ENCODE measurements at places on chromosomes 11 and 22.

DNA sequence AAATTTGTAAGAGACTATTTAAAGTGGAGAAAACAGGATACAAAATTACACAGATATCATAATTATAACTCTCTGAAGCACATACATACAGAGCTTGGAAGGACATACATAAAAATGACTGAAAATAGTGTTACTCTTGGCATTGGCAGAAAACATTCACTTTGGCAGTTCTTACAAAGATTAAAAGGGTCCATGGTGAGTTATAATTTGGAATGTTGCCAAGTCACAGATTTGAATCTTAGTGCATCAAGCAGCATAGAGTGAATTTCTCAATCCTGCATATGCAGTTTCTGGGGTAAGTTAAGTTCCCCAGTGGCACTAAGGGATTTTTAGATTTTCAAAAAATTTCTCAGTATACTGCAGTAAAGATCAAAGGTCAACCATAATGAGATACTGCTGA lies 115.9 kb downstream of the CCDC81 start:
- no peak for DNase-seq

- DNase-seq = no peak
Observed at GRCh38 chr11:75158696-75159150, 7.8 kb downstream of the SLCO2B1 start.

DNA sequence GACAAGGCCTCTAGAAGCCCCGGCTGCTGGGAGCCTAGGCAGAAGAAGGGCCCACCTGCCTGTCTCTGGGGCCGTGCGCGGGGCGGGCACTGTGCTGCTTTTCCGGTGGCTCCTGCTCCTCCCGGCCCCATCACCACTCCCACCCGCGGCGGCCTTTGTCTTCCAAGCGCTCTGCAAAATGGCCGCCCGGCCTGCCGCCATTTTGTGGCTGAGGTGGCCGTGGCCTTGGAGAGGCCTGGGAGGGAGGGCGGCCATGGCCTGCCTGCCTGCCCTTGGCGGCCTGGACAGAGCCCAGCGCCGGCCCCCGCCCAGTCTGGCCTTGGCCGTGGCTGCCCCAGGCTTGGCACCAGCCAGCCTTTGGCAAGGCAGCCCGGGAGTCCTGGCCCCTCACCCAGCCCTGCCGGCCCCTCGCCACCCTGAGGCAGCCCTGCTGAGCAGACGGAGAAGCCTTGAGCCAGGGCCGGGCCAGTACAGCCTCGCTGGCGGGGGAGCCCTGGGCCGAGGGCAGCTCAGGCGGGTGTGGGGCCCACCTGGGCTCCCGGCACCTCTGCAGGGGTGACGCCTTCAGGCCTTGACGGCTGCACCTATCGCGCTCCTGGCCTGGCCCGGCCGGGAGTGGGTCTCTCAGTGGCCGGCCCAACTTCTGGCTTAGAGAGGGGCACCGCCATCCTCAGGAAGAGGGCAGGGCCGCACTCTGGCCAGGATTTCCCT lies 46.0 kb upstream of the PPARA start:
- DNase-seq = no peak

DNA sequence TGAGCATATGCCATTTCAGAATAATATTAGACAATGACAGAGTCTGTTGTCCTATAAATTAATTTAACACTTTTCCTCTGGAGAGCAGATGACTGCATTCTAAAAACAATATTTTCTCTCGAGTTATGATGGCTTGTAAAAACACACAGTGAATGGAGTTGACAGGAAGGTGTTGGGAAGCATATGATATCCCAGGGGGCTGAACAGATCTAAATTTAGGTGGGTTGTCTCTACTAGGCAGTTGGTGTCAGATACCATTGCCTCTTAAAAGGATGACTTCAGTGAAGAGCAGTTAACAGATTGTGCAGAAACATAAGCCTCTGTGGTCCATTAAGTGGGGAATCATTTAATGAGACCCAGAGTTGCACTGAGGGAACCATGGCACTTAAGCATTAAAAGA lies 30.7 kb downstream of the SVIP start:
- DNase-seq = no peak

DNA sequence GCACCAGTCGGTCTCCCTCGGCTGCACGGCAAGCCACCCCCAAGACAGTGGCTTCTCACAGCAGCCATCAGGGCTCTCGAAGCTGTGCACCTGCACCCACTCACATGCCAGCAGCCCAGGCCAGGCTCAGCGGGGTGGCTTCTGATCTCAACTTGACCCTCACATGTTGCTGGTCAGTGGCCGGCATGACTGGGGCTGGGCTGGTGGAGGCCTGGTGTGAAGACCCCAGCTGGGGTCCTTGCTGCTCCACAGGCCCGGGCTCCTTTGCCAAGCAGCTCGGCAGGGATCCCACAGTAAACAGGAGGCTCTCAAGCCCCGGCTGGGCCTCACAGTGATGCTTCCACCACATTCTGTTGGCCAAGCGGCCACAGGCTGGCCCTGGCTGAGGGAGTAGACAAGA lies 128.2 kb downstream of the BRD1 start:
- no peak for DNase-seq

DNA sequence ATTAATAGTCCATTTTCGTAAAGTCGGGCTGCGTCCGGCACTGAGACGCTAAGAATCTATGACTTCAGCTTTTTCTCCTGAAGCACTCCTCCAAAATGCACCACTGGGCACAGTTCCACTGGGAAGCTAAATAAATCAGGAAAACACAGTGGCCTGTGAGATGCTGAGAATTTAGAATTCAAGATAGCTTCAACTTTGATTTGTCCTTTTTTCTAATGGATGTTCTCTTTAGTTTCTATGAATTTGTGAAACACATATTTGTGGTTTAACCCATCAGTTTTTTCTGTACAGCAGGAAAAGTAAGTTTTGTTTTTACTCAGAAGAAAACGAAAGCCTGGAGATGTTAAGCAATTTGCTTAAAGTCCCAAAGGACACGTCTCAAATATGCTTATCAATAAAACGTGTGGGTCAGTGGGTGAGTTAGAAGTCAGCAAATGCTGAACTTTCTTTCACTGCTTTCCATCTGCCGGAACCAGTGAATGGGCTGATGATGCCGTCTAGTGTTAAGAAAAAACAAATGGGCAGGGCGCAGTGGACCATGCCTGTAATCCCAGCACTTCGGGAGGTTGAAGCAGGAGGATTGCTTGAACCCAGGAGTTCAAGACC lies 40.7 kb upstream of the CLMP start:
- no peak for DNase-seq

DNA sequence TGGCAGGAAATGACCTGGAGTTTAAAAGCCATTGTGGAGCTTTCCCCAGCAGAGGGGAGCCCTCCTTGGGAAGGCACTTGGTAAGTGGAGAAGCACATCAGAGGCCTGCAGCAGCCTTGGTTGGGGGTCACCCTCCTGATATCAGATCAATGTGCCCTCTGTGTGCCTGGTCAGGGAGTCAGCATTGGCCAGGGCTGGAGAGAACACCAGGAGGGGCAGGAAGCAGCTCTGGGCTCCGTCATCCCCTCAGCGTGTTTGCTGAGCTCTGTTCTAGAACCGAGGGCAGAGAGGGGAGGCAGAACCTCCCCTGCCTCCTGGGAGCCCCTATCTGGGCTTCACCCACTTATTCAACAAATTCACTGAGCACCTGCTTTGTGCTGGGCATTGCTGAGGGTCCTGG lies 846.0 kb downstream of the TBC1D22A start:
- DNase-seq = no peak

DNA sequence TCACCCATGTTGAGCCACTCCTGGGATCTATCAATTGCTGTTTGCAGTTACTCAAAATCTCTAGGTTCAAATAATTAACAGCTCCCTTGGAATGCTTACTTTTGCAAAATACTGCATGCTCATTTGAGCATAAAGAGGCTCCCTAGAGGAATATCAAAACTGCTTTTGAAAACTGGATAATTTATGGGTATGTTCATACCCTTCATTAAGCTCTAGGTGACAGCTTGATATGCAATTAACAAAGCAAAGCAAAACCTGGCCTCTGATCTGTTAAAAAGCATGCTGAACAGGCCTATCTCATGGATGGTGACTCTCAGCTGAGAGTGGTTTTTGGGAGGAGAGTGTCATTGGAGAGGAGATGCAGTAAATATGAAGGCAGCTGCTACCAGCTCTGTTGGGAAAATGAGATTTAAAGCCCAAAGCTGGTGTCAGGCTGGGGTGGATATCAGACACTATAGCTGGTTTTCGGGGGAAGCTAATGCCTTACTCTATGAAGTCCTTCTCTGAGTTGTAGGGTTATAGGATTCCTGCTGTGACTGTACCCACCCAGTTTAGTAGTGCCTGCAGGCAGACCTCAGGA lies 110.9 kb downstream of the RASSF10 start:
- DNase-seq = no peak

DNA sequence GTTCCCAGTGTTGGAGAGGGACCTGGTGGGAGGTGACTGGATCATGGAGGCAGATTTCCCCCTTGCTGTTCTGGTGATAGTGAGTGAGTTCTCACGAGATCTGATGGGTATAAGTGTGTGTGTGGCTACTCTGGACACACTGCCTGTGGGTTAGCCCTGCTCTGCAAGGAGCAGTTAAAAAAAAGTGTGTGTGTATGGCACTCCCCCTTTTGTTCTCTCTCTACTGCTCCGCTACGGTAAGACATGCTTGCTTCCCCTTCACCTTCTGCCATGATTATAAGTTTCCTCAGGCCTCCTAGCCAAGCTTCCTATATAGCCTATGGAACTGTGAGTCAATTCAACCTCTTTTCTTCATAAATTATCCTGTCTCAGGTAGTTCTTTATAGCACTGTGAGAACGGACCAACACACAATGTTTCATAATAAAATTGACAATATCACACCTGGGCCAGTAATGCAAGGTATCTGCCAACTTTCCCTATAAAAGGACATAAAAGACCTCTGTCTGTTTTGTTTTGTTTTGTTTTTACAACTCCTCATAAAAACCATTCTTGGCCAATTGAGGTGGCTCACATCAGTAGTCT lies 20.2 kb downstream of the CLTCL1 start:
- no peak for DNase-seq

- DNase-seq = no peak
Observed at GRCh38 chr11:91446267-91446666, 778.4 kb upstream of the FAT3 start.

Measured in NCI-H1105 treated with DMSO at 0.1 percent for 48 hours (cell line).